ENCODE measurements at places on chromosomes 2 and 18.

- DNase-seq = no peak
Observed at GRCh38 chr18:34929336-34929780, 111.9 kb upstream of the MAPRE2 start.

DNA sequence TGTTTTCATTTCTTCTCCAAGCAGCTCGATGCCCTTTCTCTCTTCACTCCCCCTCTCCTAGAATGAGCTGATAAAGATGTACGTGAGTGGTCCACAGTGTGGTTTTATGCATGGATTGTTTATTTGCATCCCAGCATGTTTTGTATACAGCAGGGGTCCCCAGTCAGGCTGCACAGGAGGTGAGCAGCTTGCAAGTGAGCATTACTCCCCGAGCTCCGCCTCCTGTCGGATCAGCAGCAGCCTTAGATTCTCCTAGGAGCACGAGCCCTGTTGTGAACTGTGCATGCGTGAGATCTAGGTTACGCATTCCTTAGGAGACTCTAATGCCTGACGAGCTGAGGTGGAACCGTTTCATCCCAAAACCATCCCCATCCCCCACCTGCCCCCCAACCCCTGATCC lies 262.6 kb downstream of the AGAP1 start:
- DNase-seq = no peak

DNA sequence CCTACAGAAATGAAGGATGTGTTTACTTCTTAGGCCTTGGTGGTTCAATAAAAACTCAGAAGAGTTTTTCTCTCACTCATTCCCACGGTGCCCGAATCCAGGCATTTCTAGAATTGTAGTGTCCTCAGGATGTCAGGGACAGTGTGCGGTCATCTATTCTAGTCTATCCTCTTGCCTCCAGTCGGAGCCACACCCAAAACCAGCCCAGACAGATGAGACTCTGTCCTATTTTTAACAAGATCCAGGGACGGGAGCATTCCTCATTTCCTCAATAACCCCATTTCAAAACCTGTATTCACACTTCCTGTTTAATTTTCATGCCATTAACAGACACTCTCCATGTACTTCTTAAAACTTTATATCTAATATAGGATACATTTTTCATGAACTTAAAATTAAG lies 11.6 kb upstream of the RBMS1 start:
- no peak for DNase-seq

DNA sequence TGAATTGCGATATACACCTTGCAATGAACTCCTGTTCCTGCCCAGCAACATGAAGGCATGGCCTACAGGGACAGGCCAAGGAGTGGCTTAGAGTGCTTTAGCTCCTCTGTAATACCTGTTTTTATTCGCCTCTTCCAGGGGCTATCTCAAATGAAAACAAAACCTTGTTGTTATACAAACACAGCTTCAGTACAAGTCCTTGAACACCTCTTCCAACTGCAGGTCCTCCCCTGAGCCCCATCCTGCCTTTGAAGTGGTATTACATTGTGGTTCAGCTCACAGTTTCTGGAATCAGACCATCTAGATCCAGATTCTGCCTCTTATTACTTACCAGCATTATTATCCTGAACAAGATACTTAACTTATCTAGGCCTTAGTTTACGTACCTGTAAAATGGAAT lies 83.0 kb upstream of the HNRNPA3 start:
- no peak for DNase-seq

- DNase-seq = no peak
Observed at GRCh38 chr2:204365811-204366210, 179.5 kb upstream of the PARD3B start.

GRCh38 chr2:64101141-64101591 lies 43.1 kb downstream of the PELI1 start:
- DNase-seq = no peak

DNA sequence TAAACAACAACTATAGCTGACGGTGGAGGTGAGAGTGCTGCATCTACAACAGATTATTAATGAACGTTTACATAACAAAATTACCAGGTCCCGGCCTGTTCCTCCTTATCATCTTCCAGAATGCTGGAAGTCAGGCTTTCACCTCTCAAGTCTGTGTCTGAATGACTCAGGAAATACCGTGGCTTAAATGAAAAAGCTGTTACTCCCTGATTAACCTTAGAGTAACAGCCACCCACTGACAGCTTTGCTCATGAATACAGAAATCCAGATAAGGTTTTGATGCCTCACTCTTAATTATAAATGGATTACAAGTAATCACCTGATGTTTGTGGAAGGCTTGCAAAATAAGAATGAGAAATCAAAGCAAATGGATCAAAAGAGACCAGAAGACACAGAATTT lies 885.3 kb upstream of the CELF4 start:
- no peak for DNase-seq
